ENCODE measurements at places on chromosomes 12 and 14. TPM values are rescaled to one million over a fixed set of nuclear protein-coding genes. Genes with fewer than 3 reads are reported as not detected.

- DNase-seq, result no peak
These were observed 23.5 kb downstream of the YEATS4 start for GRCh38 chr12:69383074-69383473.

GRCh38 chr14:61736751-61737150, 25.5 kb upstream of the SNAPC1 start:
- no peak for DNase-seq

DNA sequence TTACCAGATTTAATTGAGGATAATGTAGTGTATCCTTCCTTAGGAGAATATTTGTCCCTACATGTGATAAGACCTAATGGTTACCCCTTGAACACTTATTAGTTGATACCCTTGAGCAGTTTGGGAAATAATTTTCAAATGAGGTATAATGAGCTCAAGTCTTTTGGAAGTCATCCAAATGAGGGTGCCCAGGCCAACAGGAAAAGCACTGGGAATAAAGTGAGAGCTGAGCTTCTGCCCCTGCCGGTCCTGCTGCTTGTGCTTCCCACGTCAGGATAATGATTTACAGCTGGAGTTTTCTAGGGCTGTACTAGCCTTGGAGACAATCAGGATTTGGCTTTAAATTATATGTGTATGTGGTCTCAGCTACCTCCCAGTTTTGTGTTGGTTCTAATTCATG, 178.8 kb upstream of the FRMD6 start:
- DNase-seq, result no peak

GRCh38 chr14:21796916-21797315, 123.3 kb upstream of the OR4E1 start:
- DNase-seq, result no peak

- no peak for DNase-seq
These were observed 1.3 kb downstream of the TRHDE start for GRCh38 chr12:72273499-72273837.

GRCh38 chr12:125186471-125187147, 121.4 kb downstream of the AACS start:
- no peak for DNase-seq

GRCh38 chr12:3951380-3952135, 78.4 kb upstream of the PARP11 start:
- DNase-seq, result no peak

Gene PTPRQ
- 1.3 TPM for total RNA-seq

Gene GPR65
- not detected for total RNA-seq
